ENCODE measurements at places on chromosomes 13 and 19. TPM values are rescaled to one million over a fixed set of nuclear protein-coding genes. Genes with fewer than 3 reads are reported as not detected.

Gene PRR36
- total RNA-seq, result 0.36 TPM

Gene JOSD2
- total RNA-seq, result 81.8 TPM

Gene ZNF790
- 0.23 TPM for total RNA-seq

Gene ZNF557
- 3.0 TPM for total RNA-seq

Gene TPTE2
- total RNA-seq, result not detected

Gene KLHL1
- total RNA-seq, result not detected

All from A549 treated with GW870086 at 1 μM for 4 hours (cell line).